NCI-H1436 treated with DMSO at 0.1 percent for 48 hours (cell line): ENCODE measurements at places on chromosomes 5 and 9.

DNA sequence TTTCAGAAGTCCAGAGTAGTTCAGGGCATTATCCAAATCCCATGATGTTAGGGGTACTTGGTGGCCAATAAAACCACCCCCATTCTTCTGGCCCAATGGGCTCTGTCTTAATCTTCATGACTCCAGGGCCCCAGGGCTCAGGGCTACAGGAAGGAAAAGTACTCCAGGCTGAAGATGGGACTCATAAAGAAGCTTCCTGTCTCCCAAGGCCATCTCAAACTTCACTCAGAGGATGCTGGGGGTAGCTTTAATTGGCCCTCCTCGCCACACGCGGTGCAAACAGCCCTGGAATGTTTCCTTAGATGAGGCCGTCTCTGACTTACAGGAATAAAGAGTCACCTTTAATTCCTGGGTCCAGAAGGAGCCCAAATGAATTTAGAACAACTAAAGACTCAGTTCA lies 52.3 kb downstream of the BOD1 start:
- no peak for DNase-seq

DNA sequence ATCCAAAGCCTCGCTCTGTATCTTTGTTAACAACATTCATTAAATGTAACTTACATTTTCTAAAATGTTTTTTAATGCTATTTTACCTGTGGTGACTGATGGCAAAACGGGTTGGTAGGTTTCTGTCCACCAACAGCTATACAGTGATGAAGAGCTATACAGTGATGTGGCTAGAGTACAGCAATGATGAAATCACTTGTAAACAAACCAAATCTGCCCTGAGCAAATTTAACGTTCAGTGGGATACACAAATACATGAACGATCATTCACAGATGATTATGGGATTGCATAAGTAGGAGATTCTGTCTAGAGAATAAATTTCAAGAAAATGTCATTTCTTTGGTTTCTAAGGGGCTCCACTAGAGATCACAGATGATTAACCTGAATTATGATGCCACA lies 132.7 kb downstream of the MPDZ start:
- no peak for DNase-seq

GRCh38 chr9:4680750-4681149 lies 1.4 kb downstream of the CDC37L1 start:
- DNase-seq: no peak

- DNase-seq: no peak
Observed at GRCh38 chr9:8680658-8681057, 881.1 kb upstream of the DMAC1 start.

DNA sequence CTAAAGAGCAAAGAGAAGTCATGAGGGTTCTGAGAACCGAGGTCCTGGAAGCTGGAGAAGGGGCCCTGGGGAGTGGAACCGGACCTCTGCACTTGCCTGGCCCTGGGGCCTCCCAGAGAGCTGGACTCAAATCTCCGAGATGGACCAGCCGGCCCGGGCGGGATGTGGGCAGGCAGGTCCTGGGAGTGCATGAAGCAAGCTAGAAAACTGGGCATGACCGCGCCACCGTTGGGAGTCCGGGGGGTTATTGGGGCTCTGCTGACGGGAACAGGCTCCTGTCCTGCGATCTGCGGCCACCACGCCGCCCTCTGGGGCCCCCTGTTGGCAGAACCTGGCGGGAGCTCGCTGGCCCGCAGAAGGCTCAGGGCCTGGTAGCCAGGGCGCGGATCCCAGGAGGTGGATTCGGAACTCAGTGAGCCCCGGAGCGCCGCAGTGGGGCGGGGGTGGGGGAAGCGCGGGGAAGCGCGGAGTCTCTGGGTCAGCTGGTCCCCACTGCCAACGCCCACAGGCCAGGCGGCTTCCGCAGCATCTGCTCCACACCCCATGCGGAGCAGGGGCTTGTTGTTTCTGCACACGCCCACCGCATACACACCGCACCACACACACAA lies 150.6 kb downstream of the ERCC6L2 start:
- DNase-seq: no peak

DNA sequence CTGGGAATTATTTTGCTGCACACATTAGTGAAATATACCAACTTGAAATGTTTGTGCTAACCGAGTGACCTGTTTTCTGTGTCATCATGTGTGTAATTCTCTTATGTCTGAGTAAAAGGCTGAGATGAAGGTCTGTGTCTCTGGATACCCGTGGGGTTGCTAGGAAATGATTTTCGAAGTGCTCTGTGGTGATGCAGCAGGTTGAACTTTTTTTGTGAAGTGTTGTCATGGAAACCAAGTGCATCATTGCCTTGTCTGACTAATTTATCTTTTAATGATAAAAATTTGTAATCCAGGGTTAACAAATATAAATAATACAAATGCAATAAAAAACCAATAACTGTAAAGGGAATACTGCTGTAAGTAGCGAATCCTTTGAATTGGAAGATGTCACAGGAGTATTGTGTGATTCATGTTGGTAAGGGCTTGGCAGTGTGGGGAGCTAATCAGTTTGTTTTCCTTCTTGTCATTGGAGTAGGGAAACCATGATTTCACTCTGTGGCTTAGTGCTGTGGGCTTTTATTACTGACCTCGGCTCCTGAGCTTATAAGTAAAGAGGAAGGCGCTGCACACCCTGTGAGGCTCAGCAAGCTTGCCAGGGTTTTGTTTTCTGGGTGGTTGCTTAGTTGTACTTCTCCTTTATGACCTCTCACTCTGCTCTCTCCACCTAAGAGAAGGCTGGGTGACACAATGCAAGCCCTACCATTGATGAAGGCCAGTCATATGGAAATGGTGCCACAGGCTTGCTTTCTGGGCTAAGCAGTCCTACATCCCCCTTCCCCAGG lies 22.3 kb downstream of the PDE8B start:
- DNase-seq: no peak

- no peak for DNase-seq
Observed at GRCh38 chr5:78701795-78702410, 53.3 kb upstream of the LHFPL2 start.

DNA sequence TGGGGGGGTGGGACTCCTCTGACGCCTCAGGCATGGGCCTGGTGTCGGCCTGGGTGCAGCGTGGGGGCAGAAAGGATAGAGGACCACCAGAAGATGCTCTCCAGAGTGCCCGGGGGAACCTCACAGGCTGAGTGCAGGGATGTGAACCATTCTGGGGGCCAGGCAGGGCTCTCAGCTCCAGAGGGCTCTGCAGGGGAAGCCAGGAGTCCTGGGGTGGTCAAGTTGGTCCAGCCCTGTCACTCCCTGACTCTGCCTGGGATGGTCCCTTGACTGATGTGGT lies 6.5 kb downstream of the GFI1B start:
- no peak for DNase-seq

GRCh38 chr9:79884546-79884945 lies 312.8 kb downstream of the TLE4 start:
- no peak for DNase-seq

- DNase-seq: no peak
Observed at GRCh38 chr9:68498816-68499215, 41.9 kb downstream of the TMEM252 start.
